Stimulated activated CD8-positive, alpha-beta memory T cell treated with anti-CD3 and anti-CD28 coated beads, Interleukin-15, amount 100 ng/mL, for 4 hours (primary cell): ENCODE measurements at places on chromosomes 5 and 9.

DNA sequence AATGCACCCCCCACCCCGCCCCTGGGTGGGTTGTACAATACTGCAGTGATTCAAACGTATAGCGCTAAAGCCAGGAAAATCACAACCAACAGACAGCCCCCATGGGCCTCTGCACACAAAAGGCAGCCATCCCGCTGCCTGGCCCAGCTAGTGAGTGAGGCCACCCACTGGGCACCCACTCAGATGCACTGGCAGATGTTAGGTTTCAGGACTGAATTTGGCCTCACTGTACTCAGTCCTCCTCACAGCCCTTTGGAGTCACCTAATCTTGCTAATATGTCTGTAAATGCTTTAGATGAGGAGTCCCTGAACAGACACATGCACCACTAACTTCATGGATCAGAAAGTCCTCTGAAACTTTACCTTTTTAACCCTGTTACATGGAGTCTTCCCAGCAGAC is 87.7 kb downstream of the FSTL4 start:
- DNase-seq, result no peak

GRCh38 chr9:18834740-18835361 is 198.2 kb downstream of the SAXO1 start:
- DNase-seq, result no peak

GRCh38 chr5:34914671-34915138 is 599 bp downstream of the RAD1 start:
- DNase-seq, result no peak

GRCh38 chr9:87336914-87337333 is 160.7 kb upstream of the DAPK1 start:
- DNase-seq, result no peak

DNA sequence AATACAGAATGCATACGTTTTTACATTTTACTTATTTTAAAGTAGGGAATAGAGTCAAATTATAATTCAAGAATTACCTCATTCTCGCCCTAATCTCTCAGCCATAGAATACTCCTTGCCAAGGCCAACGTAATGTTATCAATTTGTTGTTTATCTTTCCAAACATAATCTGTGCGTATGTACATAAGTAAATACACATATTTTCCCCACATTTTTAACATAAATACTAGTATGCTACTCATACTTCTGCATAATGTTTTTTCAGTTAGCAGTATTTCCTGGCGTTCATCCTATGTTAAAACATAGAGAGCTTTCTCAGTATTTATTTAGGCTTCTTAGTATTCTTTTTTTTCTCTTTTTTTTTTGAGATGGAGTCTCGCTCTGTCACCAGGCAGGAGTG is 28.8 kb downstream of the RBM27 start:
- DNase-seq, result no peak

DNA sequence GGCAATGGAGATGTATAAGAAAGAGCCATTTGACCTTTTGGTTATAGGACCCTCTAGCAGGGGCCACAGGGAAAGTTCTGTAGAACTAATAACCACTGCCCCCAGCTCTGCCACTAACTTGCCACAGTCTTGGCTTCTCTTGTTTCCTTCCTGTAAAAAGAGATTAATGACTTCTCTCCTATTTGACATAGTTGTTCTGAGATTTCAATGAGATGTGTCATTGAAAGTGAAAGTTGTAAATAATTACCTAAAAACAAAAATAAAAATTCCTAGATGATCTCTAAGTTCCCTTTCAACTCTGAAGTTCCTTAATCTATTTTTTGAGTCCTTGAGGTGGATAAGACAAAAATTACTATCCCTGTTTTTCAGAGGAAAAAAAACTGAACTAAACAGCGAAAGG is 1.4 kb upstream of the KIF12 start:
- DNase-seq, result no peak

- no peak for DNase-seq
These were observed 372.7 kb upstream of the IRX1 start for GRCh38 chr5:3222924-3223323.

DNA sequence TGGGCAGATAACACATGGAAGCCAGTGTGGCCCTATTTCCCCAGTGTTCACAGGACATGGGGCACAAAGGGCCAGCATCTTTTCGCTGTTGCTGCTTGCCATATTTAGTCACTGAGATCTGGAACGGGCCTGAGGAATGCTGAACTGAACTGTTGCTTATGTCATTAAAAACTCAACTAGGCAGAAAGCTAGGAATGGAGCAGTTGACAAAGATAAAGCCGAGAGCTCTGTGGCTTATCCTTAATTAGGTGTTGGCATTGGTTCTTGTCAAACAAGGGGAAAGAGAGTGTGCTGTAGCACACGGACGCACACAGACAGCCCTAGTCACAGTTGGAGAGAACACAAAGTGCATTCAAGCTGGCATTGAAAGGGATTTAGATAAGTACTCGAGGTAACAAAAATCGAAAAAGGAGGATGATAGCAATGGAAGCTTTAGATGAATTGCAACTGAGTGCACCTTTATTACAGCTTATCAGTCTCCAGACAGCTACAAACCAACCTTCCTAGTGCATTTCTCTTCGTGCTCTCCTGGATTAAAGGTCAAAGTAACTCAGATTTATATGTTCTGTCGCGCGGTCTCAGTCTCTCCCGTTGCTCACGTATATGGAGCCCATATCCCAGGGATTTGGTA is 450.2 kb upstream of the ZNF608 start:
- no peak for DNase-seq

- DNase-seq, result no peak
These were observed 240.2 kb upstream of the ZNF608 start for GRCh38 chr5:124986667-124987066.

GRCh38 chr9:72352911-72353388 is 12.1 kb downstream of the ZFAND5 start:
- no peak for DNase-seq

- DNase-seq, result no peak
These were observed 100.3 kb upstream of the SPIN1 start for GRCh38 chr9:88287972-88288371.

- no peak for DNase-seq
These were observed 34.6 kb downstream of the OXCT1 start for GRCh38 chr5:41835645-41836044.

DNA sequence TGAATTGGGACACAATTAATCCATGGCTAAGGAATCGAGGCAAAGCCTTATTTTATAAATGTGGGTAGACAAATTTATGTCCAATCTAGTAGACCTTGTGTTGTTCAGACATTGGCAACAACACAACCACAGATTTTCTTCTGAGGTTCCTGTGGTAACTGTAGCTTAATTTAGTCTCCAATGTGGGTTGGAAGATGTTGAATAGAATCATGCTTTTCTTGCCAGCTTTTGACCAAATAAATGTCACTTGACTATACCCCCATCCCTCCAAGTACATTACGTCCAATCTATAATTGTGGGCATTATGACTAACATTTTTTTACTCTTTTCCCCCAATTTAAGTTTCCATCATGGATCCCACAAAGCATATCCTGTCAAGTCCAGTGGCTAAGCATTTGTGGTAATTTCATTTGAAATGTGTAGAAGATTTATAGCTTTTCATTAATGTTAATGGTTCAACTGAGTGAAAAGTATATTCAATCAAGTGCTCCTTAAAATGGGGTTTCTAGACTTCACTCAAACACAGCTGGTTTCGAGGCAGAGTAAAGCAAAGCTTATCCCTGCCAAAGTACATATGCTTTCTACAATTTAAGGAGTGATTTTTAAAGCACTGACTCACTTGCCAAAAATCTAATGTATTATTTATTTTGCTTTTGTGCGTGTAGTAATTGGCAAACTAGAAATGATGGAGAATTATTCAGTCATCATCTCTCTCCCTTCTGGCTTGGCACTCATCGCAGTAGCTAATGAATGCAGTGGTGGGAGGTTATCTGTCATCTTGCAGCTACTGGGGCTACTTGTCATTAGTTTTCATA is 141.8 kb downstream of the FAM174A start:
- no peak for DNase-seq

GRCh38 chr9:97109194-97109811 is 70.4 kb upstream of the CTSV start:
- DNase-seq, result no peak

GRCh38 chr9:110404473-110404872 is 66.8 kb upstream of the TXNDC8 start:
- no peak for DNase-seq

GRCh38 chr5:156715287-156715686 is 134.8 kb upstream of the PPP1R2B start:
- no peak for DNase-seq

GRCh38 chr5:80315244-80315643 is 4.6 kb upstream of the SPZ1 start:
- DNase-seq, result no peak

GRCh38 chr9:86460216-86461002 is 106.2 kb upstream of the TUT7 start:
- no peak for DNase-seq

DNA sequence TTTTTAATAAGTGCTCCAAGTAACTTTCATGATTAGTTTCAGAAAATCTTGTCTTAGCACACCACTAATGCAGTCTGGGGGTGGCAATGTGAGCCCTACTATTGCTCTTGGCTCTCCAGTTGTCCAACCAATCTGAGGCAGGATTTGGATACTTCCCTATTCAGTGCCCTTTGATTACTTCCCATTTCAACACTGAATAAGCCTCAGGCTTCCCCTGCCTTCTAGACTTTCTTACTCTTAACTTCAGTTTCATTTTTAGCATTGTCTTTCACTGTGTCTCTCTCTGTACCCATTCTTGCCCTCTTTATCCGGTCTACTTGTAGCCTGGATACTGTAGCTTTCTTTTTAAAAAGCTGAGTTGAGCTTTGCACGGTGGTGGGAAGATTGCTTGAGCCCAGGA is 186.1 kb downstream of the C9orf152 start:
- no peak for DNase-seq

- DNase-seq, result no peak
These were observed 149.7 kb upstream of the FBXL17 start for GRCh38 chr5:108531367-108532128.

DNA sequence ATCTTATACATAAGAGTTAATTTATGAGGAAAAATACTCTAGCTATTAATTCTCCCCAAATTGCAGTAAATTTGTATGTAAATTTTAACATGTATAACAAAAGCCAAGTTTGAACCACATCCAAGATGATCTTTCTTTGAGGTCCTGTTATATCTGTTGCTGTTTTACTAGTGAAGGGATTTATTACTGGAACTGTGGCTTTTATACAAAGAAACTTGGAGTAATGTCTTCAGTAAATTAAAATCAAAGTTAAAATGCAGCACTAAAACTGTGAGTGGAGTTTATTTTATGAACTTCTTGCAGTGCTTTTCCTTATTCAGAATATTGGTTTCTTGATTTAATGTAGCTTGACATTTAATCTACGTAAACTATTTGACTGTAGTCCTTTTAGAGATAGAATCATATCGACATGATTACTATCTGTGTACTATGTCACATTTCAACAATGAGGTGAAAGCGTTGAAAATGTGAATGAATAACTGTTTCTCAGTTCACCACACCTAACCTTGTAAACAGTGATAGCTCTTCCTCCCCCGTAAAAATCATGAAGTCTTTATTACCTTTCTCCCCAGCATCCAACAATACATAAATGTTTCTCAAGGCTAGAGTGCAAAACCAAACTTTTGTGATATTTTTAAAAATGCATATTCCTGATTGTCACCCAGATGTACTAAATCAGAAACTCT is 53.2 kb upstream of the ISOC1 start:
- no peak for DNase-seq

GRCh38 chr5:109653561-109654239 is 36.0 kb upstream of the MAN2A1 start:
- DNase-seq, result no peak

DNA sequence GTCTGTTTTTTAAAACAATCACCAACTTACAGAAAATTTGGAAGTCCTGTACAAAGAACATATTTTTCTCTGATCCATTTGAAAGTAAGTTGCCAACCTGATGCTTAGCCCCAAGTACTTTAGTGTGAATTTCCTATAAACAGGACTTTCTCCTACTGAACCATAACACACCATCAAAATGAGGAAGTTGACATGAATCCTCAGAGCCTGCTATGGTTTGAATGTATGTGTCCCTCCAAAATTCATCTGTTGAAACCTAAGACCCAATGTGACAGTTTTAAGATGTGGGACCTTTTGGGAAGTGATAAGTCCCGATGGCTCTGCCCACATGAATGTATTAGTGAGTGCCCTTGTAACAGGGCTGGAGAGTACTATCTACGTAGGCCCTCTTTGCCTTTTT is 6.4 kb upstream of the ACOT12 start:
- DNase-seq, result no peak

GRCh38 chr5:180347702-180348101 is 5.4 kb downstream of the GFPT2 start:
- DNase-seq, result no peak

- no peak for DNase-seq
These were observed 22.4 kb downstream of the CXXC5 start for GRCh38 chr5:139670369-139671095.

GRCh38 chr5:14008819-14009311 is 64.4 kb upstream of the DNAH5 start:
- DNase-seq, result no peak

GRCh38 chr5:67319935-67320725 is 123.5 kb upstream of the CD180 start:
- DNase-seq, result no peak

DNA sequence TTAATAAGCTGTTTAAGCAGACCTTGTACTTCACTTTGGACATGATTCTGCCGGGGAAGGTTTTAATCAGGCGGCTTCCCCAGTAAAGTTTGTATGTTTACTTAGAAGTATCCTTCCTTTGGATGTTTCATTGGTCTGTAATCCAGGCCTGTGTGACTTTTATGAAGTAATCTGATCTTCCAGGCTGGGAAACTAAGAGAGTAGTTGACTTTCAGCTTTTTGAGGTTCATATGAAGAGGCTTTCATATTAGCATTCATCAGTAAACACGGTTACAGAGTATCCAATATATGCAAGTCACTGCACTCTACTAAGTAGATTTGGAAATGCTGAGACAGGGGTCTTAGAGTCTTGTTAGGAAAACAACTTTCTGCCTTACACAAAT is 1.1 kb downstream of the DNAJC21 start:
- no peak for DNase-seq

DNA sequence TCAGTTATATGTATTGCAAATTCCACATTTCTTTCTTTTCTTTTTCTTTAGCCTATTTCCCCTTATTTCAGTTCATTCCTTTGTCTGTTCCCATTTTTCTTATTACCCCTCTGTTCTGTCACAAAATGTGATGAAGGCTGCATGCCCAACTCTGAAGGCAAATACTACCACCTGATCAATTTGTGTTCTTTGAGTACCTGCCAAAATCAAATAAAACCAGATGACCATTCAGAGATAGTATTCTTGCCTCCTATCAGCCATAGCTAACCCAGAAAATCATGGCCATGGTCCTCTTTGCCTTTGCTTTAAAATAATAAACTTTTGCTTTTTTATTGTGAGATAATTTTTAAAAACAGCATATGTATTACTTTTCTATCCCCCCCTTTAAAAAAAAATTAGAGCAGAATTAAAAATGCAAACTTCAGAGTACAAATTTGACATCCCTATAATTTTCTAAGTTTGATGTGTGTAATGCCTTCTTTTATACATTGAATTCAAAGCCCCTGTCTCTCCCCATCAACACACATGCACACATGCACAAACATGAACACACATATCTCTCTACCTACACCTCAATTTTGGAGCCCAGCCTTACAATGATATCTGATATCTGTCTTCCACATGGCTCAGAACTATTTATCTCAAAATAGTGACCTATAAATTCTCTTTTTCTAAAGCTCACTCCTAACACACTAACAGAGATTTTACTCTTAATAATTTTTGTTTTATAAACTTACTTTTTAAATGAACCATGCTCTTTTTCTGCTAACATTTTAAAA is 3.5 kb downstream of the RFESD start:
- no peak for DNase-seq
